ENCODE measurements at places on chromosomes 3 and 15.
A peak's percentile ranks its signal among the peaks of the same experiment; 100 is the strongest.

GRCh38 chr15:85651548-85651947 lies 143.2 kb downstream of the KLHL25 start:
- H3K36me3 ChIP-seq, result peaks cover 29% of the 10 kb centered on the region
- peaks cover 25% of the 10 kb centered on the region for H3K4me1 ChIP-seq
- no peak for DNase-seq
- no peaks in the 10 kb centered on the region for H3K27me3 ChIP-seq

DNA sequence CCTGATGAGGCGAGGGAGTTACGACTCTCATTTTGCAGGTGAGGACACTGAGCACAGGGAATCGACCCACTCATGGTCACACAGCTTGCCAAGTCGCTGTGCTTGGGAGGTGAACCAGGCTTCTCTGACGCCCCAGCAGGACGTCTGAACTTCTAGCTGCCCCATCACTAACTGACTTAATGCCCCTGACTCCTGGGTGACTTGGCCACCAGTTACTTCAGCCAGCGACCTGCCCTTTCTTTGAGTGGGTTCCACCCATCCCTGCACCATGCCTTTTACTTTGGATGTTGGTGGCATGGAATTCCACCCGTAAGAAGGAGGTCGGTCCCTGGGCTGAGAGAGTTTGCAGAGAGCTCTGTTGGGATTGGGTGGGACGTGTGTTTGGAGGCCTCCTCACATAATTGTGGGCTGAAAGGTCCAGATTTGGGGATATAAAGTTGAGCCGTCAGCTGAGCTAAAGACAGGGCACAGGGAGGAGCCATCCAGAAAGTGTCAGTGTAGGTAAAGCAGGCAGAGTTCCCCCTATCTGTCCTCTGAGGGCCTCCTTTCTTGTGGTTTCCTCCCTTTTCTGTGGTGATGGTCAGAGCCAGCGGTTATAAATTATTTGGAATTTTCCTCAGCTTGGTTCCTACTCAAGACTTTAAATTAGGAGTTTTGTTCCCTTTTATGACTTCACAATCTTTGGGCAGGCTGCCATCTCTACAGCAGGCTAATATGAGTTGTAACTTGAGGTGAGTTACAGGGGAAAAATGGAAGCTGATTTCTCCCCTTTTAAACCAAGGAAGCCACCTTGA lies 55.0 kb downstream of the FLNB start:
- no peaks in the 10 kb centered on the region for H3K36me3 ChIP-seq
- H3K27ac ChIP-seq, result peak overlapping the region; percentile 84
- no peak overlapping the region for H3K4me3 ChIP-seq
- DNase-seq, result no peak
- no peaks in the 10 kb centered on the region for H3K27me3 ChIP-seq

DNA sequence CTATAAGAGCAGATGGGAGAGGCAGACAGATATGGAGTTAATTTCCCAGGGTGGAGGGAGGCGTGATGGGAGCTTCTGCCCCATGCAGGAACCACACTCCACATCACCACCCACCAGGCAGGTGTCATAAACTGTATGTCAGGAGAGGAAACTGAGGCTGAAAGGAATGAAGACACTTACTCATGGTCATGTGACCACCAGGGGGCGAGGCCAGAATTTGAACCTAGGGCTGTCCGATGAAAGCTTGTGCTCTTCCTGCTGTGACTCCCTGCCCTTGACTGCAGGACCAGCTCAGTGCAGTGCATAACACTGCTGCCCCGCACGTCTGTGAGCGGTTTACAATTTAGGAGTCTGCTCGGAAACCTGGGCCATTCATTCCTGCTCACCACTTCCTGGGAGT lies 28.8 kb downstream of the NUP210 start:
- no peak overlapping the region for H3K27ac ChIP-seq
- H3K4me1 ChIP-seq, result no peaks in the 10 kb centered on the region
- no peak for DNase-seq

- no peak overlapping the region for H3K27ac ChIP-seq
- no peaks in the 10 kb centered on the region for H3K36me3 ChIP-seq
- no peak for DNase-seq
Measured at GRCh38 chr15:95894407-95894956, 436.0 kb upstream of the NR2F2 start.

DNA sequence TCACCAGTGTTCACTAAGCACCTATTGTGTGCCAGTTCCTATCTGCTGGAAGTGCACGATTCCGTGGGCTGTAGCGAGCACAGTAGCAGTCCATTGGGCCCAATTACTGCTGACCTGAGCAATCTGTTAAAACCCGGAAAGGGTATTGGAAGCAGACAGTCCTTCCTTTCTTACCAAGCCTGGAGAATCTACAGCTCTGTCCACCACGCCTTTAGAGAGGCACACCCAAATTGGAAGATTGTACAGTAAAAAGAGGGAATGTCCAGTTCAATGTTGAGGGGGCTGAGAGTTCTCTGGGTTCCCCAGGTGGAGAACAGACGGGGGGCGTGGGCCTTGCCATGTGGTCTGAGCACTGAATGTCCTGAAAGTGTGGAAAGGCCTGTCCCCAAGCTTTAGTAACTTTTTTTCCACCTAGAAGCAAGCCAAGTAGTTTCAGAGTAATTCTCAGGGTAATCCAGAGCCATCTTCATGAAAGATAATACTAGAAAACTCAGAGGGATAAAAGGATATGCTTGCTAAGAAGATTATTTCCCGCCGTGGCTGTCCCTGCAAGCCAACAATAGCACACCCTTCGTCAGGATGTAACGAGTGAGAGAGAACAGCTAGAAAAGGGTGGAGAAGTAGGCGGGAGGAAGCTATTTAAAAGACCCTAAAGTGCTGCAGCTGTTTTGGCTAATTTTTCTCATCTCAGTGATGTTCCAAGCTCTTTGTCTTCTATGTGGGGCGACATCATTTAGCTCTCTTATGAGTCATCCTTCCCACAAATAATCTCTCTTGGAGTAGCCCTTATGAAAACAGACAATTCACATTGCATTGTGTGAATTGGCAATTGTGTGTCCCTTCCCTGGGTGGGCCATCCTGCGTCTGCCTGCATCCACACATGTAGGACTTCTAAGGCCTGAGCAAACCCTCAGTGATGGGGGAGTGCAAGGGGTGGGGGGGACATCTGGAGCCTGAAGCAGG lies 181.0 kb downstream of the ATG7 start:
- no peak overlapping the region for H3K4me3 ChIP-seq
- no peaks in the 10 kb centered on the region for H3K27me3 ChIP-seq
- no peaks in the 10 kb centered on the region for H3K4me1 ChIP-seq
- H3K36me3 ChIP-seq, result no peaks in the 10 kb centered on the region

DNA sequence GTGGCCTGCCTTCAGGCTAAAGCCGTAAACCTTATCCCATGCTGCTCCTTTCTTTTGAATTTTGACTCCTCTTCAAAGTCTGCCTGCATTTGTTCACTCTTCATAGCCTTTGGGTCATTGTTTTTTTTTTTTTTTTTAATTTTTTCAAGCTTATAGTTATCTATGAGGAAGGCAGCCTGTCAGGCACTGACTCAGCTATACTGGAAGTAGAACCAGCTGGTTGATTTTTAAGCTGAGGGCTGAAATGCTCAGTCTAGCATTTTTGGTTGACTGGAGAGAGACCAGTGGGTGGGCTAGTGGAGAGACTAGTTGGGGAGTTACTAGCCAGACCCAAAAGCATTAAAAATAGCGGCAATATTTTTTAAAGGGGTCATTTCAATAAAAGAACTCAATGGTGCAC lies 44.1 kb downstream of the C3orf20 start:
- H3K4me3 ChIP-seq, result no peak overlapping the region
- no peaks in the 10 kb centered on the region for H3K4me1 ChIP-seq
- H3K27ac ChIP-seq, result no peak overlapping the region
- H3K36me3 ChIP-seq, result no peaks in the 10 kb centered on the region

DNA sequence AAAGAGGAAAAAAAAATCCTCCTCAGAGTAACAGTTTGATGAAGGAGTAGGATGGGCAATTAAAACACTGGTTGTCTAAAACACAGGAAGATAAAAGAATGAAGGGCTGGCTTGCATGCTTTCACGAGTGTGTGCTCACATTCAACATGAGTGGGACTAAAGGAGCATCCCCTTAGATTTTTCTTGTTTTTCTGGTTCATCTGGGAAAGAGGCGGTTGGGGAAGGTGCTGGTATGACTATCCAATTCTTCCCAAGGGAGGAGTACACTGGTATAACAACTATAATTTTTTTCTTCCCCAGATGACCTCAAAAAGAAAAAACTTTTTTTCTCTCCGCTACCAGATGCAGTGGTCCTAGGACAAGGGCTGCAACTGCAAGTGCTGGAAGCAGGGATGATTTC lies 143.7 kb downstream of the MYO9A start:
- no peak overlapping the region for H3K27ac ChIP-seq
- no peaks in the 10 kb centered on the region for H3K27me3 ChIP-seq
- peaks cover 5% of the 10 kb centered on the region for H3K36me3 ChIP-seq
- H3K4me3 ChIP-seq, result no peak overlapping the region

DNA sequence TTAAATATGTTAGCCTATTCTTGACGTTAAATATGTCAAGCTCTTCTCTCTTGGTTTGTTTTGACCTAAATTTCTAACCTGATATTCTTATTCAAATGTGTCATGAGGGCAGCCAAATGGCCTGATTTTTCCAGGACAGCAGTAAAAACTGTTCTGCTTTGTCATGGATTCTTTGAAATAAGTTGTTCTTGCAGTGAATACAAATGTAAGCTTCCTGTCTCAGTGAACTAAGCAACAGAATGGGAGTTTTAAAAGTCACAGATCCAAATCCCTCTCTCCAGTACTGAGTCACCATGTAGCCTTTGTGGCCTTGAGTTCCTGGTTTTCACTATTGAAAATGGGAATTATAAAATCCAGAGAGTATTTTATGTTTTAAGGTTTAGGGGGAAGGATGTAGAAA lies 301.8 kb downstream of the NLGN1 start:
- H3K4me3 ChIP-seq, result no peak overlapping the region
- no peaks in the 10 kb centered on the region for H3K4me1 ChIP-seq
- no peak overlapping the region for H3K27ac ChIP-seq
- DNase-seq, result no peak
- H3K27me3 ChIP-seq, result no peaks in the 10 kb centered on the region
- no peaks in the 10 kb centered on the region for H3K36me3 ChIP-seq

GRCh38 chr15:38196076-38196475 lies 56.6 kb upstream of the SPRED1 start:
- H3K4me3 ChIP-seq, result no peak overlapping the region
- H3K27ac ChIP-seq, result no peak overlapping the region
- H3K27me3 ChIP-seq, result no peaks in the 10 kb centered on the region
- no peaks in the 10 kb centered on the region for H3K4me1 ChIP-seq
- no peaks in the 10 kb centered on the region for H3K36me3 ChIP-seq

GRCh38 chr3:115651599-115651998 lies 28.3 kb downstream of the GAP43 start:
- no peaks in the 10 kb centered on the region for H3K27me3 ChIP-seq
- no peak overlapping the region for H3K27ac ChIP-seq
- DNase-seq, result no peak

DNA sequence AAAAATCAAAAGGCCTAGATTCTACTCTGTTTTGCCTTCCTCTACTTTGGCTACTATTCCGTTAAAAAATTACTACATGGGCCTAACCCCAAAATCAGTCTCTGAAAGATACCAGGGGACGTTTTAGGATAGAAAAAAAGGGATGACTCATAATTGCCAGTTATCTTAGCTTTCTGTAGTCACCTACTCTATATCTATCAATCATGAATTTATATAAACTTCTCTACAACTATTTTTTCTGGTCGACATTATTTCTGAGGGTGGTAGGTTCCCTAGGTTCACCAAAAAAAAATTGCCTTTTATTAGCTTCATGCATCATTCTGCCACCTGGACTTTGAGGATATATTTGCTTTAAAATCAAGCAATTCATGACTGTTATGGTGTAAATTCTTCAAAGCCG lies 36.5 kb downstream of the RAF1 start:
- H3K27ac ChIP-seq, result no peak overlapping the region
- H3K4me1 ChIP-seq, result peaks cover 72% of the 10 kb centered on the region
- DNase-seq, result no peak
- H3K36me3 ChIP-seq, result no peaks in the 10 kb centered on the region
- no peak overlapping the region for H3K4me3 ChIP-seq
- H3K27me3 ChIP-seq, result no peaks in the 10 kb centered on the region

DNA sequence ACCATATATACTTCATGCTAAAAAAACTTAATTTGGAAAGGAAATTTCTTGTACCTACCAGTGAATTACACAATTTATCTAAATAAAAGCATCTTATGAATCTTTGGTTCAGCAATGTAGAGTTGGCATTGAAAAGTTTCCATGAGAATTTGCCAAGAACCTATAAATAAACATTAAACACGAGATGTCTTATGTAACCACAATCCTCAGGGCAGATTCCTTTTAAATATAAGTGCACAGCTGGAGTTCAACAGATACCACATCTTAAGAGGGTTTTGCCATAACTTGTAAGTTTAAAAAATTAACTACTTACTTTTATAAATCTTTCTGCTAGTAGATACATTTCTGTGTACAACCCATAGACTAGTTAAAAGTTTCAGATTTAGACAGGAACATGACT lies 499.3 kb upstream of the ARRDC4 start:
- no peaks in the 10 kb centered on the region for H3K36me3 ChIP-seq
- peak overlapping the region; percentile 64 for H3K27ac ChIP-seq
- peaks cover 40% of the 10 kb centered on the region for H3K4me1 ChIP-seq
- H3K4me3 ChIP-seq, result no peak overlapping the region
- H3K27me3 ChIP-seq, result no peaks in the 10 kb centered on the region

- H3K4me3 ChIP-seq, result no peak overlapping the region
- H3K27ac ChIP-seq, result no peak overlapping the region
- H3K36me3 ChIP-seq, result no peaks in the 10 kb centered on the region
Measured at GRCh38 chr3:67898916-67899315, 244.5 kb upstream of the SUCLG2 start.

GRCh38 chr3:146222204-146223046 lies 28.5 kb downstream of the PLSCR4 start:
- H3K27me3 ChIP-seq, result no peaks in the 10 kb centered on the region
- DNase-seq, result no peak
- peak overlapping the region; percentile 31 for H3K27ac ChIP-seq
- peaks cover 50% of the 10 kb centered on the region for H3K4me1 ChIP-seq
- no peak overlapping the region for H3K4me3 ChIP-seq

- H3K4me3 ChIP-seq, result no peak overlapping the region
- no peak for DNase-seq
- H3K27me3 ChIP-seq, result no peaks in the 10 kb centered on the region
- no peaks in the 10 kb centered on the region for H3K36me3 ChIP-seq
- peaks cover 68% of the 10 kb centered on the region for H3K4me1 ChIP-seq
Measured at GRCh38 chr15:59299929-59300617, 72.6 kb downstream of the MYO1E start.

- no peak overlapping the region for H3K4me3 ChIP-seq
- H3K27ac ChIP-seq, result no peak overlapping the region
- no peak for DNase-seq
- no peaks in the 10 kb centered on the region for H3K36me3 ChIP-seq
Measured at GRCh38 chr3:183524476-183524875, 31.0 kb downstream of the KLHL6 start.

DNA sequence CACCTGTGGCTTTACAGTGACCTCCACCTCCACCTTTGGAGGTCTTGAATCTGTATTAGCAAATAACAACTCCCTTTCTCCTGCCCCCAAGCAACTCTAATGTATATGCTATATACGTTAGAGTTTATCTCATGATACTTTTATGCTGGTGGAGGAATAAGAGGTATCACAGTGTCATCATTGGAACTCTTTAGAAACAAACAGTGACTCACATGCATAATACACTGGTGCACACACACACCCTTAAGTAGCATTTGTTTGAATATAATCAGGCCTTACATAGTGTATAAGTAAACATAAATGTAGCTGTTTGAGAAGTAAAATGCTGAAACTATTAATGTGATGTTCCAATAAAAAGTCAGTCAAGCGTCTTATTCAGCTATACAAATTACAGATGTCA lies 280.2 kb upstream of the C2CD4B start:
- DNase-seq, result no peak
- peaks cover 13% of the 10 kb centered on the region for H3K4me1 ChIP-seq
- H3K27me3 ChIP-seq, result no peaks in the 10 kb centered on the region
- no peak overlapping the region for H3K4me3 ChIP-seq
- no peaks in the 10 kb centered on the region for H3K36me3 ChIP-seq
- no peak overlapping the region for H3K27ac ChIP-seq

Measured in esophagus muscularis mucosa (tissue), 4 donors.